ENCODE measurements at places on chromosomes 2 and 18.

DNA sequence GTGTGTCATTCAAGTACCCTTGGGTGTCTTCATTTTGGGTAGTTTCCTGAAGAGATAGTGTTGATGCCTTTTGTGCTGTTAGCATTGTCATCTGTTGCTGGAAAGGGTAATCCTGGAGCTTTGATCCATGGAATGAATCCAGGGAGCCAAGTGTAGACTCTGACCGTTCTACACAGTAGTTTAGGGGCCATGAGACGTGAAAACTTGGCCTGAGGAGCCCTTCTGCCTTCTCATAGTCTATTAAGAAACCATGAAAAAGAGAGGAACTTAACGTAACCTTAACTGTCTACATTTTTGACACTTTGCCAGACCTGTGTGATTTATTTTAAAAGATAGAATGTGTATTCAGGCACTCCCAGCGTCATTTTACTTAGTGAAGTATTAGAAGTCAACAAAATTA lies 194.0 kb downstream of the BABAM2 start:
- DNase-seq: peak; percentile 43

DNA sequence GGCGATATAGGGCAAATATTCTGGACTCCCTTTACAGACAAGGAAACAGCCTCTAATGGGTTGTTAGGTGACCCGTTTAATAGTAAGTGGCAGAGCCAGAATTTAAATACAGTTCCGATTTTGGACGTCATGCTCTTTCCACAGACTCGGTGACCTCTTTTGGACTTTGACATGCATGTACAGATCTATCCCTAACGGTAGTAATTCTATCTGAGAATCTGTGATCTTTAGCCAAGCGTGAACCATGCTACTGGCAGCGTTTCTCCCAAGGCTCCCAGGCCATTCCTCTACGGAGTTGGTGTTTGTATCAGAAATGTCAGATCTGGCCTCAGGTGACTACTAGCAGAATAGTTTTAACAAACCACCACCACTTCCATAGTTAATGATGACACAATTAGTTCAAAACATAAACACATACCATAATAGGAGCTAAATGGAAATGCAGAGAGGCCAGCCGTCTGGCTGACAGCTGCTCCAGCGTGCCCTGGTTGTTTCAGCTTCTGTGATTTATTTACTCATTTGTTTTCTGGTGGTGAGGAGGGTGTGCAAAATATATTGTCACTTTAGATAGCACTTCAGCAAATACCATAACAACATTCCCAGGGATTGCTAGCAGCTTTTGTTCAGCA lies 304.6 kb upstream of the LYPD1 start:
- no peak for DNase-seq

- no peak for DNase-seq
Observed at GRCh38 chr2:229037621-229038020, 233.5 kb downstream of the PID1 start.

GRCh38 chr2:143901185-143901842 lies 618.6 kb downstream of the ZEB2 start:
- peak; percentile 57 for DNase-seq

GRCh38 chr2:130824492-130825061 lies 12.1 kb upstream of the ARHGEF4 start:
- DNase-seq: peak; percentile 5

DNA sequence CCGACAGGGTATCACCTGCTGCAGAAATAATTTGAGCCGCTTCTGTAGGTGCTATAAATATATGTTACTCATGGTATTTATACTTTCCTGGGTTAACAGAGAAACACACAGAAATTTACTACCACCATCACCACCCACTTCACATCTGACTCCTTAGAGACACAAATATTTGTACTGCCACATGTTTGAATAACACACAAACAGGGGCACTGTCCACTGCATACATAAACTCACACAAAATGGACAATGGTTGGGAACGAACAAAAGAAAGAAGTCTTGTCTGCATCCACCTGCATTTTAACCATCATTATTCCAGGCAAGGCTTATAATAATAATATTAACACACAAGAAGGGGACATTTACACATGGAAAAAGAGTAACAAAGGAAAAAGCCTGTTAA lies 24.0 kb downstream of the IMMT start:
- DNase-seq: no peak

GRCh38 chr2:120735746-120736170 lies at the start of gene GLI2:
GLI2 (plus strand) TSS chr2:120735868; CDS start chr2:120797321, 61,453 bp downstream.
- peak; percentile 76 for DNase-seq

GRCh38 chr2:170005702-170006101 lies 172.2 kb upstream of the MYO3B start:
- no peak for DNase-seq

DNA sequence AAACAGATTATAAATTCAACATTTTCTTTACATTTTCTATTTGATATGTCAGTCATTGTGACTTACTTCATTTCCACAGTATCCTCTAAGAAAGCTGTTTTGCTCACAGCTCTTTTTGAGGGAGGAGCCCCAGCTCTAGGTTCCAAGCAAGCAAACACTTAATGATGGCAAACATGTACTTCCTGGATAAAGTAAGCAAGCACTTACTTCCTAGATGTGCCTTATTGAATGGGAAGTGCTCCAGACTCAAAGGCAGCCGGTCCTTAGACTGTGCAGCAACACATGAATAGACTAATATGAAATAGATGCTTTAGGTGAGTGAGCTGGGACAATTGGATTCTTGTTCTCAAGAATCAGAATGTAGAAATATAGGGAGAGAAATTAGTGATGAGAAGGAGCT lies 2149.8 kb upstream of the PIK3C3 start:
- no peak for DNase-seq

- no peak for DNase-seq
Observed at GRCh38 chr18:598124-598589, 1.4 kb downstream of the CLUL1 start.

DNA sequence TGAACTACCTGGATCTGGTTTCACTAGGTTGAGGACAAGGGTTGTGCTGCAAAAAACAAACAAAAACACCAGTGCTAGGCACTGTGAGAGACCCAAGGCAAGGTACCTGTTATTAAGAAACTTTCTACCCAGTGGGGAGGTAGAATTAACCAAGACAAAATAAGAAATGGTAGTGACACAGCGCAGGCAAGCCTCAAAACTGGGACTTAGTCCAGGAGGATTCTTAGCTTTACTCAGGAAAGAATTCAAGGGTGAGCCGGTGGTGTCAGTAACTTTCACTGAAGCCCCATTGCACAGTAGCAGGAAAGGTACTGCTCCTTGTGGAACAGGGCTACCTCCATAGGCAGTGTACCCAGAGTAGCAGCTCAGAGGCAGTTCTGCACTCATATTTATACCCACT lies 131.6 kb downstream of the SCG2 start:
- no peak for DNase-seq

DNA sequence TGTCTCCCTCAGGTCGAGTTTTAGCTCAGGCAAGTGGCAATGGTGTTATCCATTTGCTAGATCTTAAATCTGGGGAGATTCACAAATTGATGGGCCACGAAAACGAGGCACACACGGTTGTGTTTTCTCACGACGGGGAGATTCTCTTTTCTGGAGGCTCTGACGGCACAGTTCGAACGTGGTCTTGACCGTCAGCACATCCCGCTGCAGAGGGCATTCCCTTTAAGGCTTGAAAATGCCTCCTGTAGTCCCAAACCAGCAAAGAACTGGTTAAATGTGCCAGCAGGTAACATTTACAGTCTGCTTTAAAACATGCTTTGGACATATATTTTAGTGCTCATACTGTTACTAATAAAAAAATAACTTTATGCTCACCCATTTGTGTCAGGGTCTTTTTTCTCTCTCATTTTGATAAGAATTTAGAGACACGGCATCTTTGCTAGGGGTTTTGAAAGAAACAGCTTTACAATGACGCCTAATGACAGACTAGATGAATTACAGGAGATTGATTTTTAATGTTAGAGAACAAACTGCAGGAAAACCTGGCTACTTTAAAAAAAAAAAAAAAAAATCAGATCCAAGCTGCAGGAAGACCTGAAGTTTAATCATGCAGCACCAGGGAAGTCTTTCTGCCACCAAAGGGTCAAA lies 602 bp upstream of the VWC2L start:
- peak; percentile 36 for DNase-seq

GRCh38 chr2:132871831-132872230 lies 201.8 kb upstream of the LYPD1 start:
- peak; percentile 59 for DNase-seq

GRCh38 chr2:233338046-233338445 lies 16.2 kb upstream of the DGKD start:
- peak; percentile 42 for DNase-seq

- peak; percentile 54 for DNase-seq
Observed at GRCh38 chr2:159635006-159635789, 18.9 kb upstream of the BAZ2B start.

DNA sequence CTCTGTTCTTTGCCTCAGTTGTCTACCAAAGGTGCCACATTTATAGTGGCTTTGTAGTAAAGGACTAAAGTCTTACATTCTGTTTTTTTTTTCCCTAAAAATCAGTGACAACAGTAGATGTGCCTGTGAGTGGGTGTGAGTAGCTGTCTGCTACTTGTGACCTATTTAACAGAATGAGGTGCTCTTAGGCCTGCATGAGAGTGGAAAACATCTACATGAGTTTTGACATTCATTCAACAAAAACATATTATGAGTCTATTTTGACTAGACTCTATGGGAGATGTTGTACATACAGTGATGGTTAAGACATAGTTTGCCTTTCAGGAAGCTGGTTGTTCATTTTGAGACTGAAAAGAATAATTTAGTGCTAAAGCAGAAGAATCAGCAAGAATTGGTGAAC lies 36.7 kb downstream of the IL1R2 start:
- no peak for DNase-seq

- DNase-seq: no peak
Observed at GRCh38 chr18:37956020-37956419, 390.4 kb upstream of the CELF4 start.

- peak; percentile 30 for DNase-seq
Observed at GRCh38 chr2:166516712-166517303, 22.8 kb upstream of the SCN7A start.

- DNase-seq: no peak
Observed at GRCh38 chr2:229152674-229153073, 118.4 kb downstream of the PID1 start.

DNA sequence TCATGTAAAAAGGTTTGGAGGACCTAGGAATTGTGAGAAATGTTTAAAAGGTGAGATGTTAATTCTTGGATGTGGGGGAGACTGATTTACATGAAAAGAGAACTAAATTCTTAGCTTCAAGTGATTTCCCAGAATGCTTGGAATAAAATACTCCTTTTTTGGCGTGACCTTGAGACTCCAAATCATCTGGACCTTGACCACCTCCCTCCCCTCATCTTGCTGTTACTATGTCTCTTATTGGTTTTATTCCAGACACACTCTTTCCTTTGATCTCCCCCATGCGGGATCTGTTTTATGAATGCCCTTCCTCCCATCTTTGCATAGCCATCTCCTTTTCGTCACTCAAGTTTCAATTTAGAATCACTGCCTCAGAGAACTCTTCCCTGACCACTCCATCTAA lies 20.0 kb upstream of the LRRTM1 start:
- DNase-seq: no peak

GRCh38 chr2:205245001-205245400 lies 437.3 kb upstream of the NRP2 start:
- DNase-seq: no peak

GRCh38 chr2:144281476-144281875 lies 238.4 kb downstream of the ZEB2 start:
- DNase-seq: no peak

DNA sequence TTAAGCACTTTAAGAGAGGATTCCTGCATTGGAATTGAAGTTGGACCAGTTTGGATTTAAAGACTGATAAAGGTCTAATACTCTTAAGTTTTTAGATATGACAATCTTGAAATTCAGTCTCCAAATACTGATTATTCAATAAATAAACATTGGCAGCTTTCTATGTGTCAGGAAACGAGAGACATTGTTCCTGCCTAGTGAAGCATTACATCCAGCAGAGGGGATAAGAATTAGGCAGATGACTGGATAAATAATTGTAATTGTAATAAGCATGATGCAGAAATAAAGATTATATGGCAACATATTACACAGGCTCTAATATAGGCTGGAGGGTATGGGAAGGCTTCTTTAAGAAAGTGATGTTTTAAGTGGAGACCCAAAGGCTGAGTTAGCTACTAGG lies 226.5 kb upstream of the MMADHC start:
- DNase-seq: no peak

DNA sequence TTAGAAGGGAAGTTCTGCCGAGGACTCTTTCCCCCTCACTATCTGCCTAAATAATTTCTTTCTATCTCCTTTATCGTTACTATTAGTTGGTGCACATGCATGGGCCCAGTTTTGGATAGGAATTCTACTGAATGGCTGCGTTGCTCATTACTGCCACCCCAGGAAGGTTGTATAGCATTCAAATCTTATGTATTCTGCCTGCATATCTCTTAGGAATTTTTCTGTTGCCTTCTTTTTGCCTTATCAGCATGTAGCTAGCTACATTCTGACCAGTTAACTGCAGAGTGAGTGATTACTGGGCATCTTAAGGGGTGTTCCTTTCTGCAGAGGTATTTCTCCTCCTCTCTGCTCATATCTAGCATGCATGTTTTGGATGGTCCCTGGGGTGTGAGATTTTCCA lies 239.6 kb downstream of the TDRD15 start:
- DNase-seq: no peak

- DNase-seq: peak; percentile 18
Observed at GRCh38 chr2:126886211-126886915, 12.3 kb upstream of the TEX51 start.

GRCh38 chr2:201411421-201411820 lies 39.8 kb downstream of the TRAK2 start:
- peak; percentile 42 for DNase-seq

DNA sequence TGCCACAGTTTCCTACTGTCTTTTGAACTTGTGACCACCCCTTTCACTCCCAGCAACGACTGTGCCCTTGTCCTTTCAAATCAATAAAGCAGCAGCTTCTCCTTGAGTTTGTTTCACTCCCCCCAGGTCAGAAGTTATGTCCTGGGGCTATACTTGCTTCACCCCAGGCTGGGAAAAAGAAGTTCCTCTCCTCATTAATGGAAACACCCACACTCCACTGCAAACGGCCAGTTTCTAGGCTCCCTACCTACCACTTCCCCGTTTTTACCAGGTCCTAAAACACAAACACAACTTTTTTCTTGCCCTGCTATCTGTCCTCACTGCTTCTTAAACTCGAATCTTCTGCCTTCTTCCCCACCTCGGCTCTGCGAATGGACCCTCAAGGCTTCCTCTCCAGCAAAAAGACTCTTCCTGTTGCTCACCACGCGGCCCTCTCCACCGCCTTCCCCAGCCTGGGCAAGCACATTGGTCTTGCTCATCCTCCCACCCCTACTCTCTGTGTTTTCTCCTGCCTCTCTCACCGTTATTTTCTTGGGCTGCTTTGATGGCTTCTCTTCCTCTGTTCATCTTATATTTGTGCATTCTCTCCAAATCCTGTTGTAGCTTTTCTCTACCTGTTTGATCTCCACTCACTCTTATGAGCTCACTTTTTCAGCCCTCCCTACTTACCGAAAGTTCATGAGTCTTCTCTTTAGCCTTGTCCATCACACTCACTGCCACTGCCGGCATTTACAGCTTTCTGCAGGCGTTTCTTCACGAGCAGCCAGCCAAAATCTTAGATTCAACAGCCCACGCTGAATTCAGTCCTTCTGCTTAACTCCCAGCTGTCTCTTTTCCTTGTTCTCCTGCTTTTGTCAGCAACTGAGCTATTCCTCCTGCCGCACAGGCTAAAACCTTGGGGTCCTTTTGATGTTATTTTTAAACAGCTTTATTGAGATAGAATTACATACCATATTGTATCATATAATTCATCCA lies 7.0 kb upstream of the SP5 start:
- DNase-seq: no peak

- DNase-seq: no peak
Observed at GRCh38 chr2:54099370-54099769, 16.0 kb upstream of the ACYP2 start.

Data from myocyte (in vitro differentiated cells).